Stimulated activated CD8-positive, alpha-beta memory T cell treated with anti-CD3 and anti-CD28 coated beads, Interleukin-7, amount 100 ng/mL, for 48 hours (primary cell): ENCODE measurements at places on chromosomes 2 and 18.

- no peak for DNase-seq
These were observed 185.5 kb downstream of the MYCN start for GRCh38 chr2:16125614-16126516.

DNA sequence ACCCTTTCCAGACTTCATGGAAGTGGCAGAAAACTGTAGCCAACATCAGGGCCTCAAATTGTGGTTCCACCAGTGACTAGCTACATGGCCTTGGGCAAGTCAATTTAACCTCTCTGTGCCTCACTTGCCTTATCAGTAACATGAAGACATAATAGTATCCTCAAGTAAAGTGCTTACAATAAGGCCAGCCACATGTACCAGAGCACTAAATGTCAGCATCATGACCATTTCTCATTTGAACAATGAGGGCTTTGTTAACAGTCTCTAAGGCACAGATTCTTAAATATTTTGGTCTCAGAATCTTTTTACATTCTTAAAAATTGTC, 5.8 kb upstream of the KCMF1 start:
- no peak for DNase-seq

DNA sequence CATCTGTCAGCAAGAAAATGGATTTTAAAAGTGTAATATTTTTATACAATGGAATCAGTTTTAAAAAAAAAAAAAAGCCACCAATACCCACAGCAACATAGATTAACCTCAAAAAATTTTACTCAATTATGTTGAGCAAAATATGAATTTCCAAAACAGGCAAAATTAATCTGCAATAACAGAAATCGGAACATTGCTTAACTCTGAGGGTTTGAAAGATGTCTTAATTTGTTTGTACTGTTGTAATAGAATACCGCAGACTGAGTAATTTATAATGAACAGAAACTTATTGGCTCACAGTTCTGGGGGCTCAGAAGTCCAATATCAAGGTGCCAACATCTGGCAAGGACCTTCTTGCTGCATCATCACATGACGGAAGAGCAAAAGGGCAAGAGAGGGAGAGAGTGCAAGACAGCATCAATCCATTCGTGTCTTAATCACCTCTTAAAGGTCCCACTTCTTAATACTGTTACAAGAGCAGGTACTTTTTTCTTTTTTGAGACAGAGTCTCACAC, 31.8 kb upstream of the TNFAIP6 start:
- no peak for DNase-seq

- no peak for DNase-seq
These were observed 318.5 kb downstream of the RAD51AP2 start for GRCh38 chr2:17199741-17200140.

GRCh38 chr2:61784643-61785042, 69.2 kb downstream of the FAM161A start:
- no peak for DNase-seq

DNA sequence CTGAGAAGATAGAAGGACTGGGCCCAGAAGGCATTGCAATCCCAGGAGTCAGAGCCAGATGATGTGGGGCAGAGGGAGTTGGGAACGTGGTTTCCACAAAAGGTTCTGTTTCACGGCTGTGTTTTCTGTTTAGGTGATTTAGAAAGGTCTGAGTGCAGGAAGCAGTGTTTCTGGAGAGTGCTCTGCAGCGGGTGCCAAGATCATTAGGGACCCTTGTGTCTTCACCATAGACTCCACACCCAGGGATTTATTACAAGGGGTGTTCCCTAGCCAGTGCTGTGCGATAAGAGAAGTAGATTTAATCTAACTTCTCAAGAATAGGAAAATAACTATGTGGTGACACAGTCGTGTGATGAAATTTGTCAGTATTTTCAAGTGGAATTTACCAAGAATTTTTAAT, 221.1 kb upstream of the TPO start:
- DNase-seq: no peak

GRCh38 chr2:150211164-150211631, 276.3 kb downstream of the RND3 start:
- no peak for DNase-seq
